Diencephalon (tissue), 1 donor: ENCODE measurements at places on chromosomes 5 and 9. TPM values are rescaled to one million over a fixed set of nuclear protein-coding genes. Genes with fewer than 3 reads are reported as not detected.

Gene LPAR1
- 25.8 TPM for total RNA-seq

Gene JAKMIP2
- total RNA-seq: 55.6 TPM

Gene IFNA6
- total RNA-seq: not detected

Gene GFI1B
- total RNA-seq: 0.23 TPM

Gene ENDOG
- total RNA-seq: 19.8 TPM

Gene TPPP
- 27.5 TPM for total RNA-seq
